OCI-LY7 (cell line): ENCODE measurements at places on chromosomes 16 and 17.
A peak's percentile ranks its signal among the peaks of the same experiment; 100 is the strongest.

DNA sequence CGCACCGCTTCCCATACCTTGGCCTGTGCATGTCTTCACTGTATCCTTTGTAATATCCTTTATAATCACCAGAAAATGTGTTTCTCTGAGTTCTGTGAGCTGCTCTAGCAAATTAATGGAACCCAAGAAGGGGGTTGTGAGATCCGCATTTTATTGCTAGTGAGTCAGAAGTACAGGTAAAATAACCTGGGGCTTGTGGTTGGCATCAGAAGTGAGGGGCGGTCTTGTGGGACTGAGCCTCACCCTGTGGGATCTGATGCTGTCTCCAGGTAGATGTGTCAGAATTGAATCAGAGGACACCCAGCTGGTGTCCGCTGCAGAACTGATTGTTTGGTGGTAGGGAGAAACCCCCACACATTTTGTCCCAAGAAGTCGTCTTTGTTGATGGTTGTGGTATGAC, 382.4 kb downstream of the SNX29 start:
- DNase-seq: no peak

DNA sequence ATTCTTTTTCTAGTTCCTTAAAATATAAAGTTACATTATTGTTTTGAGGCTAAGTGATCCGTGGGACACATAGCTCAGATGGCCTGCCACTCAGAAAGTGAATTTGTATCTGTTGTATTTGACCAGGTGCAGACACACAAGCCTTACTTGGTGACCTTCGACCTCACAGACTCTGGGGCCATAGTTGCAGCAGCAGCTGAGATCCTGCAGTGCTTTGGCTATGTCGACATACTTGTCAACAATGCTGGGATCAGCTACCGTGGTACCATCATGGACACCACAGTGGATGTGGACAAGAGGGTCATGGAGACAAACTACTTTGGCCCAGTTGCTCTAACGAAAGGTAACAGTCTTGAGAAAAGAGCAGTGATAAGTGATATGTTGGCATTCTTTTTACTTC, 30.5 kb downstream of the TMEM11 start:
- DNase-seq: no peak

- DNase-seq: no peak
Measured at GRCh38 chr17:64732336-64733006, 70.4 kb upstream of the SMURF2 start.

DNA sequence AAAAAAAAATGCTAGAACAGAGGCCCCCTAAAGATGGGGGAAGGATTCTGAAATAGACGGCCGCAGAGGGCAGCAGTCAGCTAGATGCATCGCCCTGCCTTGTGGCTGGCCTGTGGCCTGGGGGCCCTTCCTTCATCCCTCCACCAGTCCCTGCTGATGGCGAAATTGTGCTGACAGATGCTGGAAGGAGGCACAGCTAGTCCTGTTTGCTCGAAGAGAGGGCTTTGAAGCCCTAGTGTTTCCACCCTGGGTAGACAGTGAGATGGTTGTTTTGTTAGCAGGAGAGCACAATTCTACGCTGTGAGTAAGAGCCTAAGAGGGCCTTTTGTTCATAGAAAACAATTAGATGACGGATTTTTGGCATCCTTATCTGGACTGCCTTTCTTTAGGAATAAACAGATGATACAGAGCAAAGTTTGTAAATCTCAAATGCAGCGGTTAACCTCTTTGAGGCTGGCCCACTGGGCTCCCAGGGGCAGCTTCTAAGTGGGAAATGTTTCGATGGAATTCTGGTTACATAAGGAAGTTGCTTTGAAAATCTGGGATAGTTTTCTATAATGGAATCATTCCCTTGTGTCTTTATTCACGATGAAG, 23.0 kb downstream of the VPS35L start:
- no peak for DNase-seq

- DNase-seq: no peak
Measured at GRCh38 chr16:76346210-76346609, 69.0 kb downstream of the CNTNAP4 start.

- DNase-seq: no peak
Measured at GRCh38 chr16:4803898-4804762, 1.7 kb upstream of the ROGDI start.

GRCh38 chr17:34733333-34733732, 154.0 kb downstream of the TMEM132E start:
- no peak for DNase-seq

GRCh38 chr17:72838581-72838980, 253.9 kb downstream of the SLC39A11 start:
- DNase-seq: no peak

DNA sequence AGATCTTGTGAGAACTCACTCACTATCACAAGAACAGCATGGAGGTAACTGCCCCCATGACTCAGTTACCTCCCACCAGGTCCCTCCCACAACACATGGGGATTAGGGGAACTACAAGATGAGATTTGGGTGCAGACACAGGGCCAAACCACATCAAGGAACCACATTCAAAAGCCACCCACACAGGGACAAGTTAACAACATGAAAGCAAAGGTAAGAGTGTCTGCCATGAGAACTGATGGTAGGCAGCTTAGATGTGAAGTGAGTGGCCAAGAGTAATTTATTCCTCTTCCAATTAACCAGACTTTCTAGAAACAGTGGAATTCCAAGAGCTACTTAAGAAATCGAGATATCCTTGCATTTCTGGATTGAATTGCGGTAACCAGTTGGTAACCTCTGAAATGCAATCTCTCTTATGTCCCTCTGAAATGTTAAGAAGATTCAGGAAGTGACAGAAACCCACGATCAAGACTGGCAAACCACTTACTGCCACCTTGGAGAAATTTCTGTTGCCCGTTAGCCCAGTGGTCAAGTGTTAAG, 167.4 kb upstream of the CACNG5 start:
- DNase-seq: no peak

DNA sequence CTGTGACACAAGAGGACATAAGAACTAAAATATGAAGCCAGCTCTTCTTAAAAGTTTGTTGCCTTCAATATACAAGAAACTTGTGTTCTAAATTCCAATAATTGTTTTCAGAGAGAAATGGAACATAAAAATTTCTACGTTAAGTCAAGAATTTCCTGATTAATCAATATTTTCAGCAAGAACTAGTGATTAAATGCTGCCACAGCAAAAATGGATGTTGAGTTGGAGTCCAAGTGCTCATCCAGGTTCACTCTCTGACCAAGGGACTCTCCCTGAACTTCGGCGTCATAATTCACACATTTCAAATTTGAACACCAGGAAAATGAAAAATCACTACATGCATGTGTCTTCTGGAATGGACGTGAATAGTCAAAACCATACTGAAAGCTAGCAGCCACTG, 1263.6 kb upstream of the GOT2 start:
- no peak for DNase-seq

DNA sequence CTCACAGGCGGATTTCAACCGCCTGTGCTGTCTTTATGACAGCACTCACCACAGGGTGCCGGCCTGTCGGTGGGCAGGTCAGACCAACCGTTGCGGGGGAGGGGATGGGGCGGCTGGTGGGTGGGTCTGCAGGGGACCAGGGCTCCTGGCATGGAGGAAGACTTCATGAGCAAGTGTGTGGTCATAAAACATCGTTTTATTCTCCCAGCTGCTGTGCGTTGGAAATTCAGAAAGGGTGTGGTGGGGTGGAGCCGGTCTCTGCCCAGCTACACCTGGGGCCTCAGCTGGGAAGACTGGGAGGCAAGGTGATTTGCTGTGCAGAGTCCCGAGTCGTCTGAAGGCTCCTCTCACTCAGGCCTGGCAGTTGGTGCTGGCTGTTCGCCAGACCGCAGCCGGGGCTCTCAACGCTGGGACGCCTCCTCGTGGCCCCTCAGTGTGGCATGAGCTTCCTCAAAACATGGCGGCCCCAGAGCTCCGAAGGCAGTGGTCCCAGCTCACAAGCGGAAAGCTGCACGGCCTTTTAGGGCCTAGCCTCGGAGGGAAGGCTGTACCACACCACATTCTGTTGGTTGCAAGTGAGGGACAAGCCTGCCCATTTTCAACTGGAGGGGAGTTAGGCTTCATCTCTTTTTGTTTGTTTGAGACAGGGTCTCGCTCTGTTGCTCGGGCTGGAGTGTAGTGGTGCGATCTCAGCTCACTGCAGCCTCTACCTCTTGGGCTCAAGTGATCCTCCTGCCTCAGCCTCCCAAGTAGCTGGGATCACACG, 45.8 kb upstream of the GSE1 start:
- no peak for DNase-seq

GRCh38 chr16:28556914-28557320, 3.2 kb downstream of the SGF29 start:
- no peak for DNase-seq

DNA sequence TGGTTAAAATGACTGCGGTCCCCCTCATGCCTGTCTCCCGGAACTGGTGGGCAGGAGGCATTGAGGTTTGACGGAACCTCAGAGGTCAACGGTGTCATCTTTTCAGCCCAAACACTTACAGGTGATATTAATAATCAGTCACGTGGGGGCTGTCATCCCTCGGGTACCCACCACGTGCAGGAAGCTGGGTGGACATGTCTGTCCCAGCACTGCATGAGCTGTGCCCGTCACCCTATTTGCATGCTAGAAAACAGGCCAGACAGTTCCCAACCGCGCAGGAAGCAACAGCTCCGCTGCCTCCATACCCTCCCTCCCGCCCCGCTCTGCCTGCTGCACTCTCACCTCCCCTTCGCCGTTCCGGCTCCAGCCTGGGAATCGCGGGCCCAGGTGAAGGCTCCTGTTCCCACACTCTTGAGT, 1.4 kb downstream of the SYNGR3 start:
- peak; percentile 79 for DNase-seq

DNA sequence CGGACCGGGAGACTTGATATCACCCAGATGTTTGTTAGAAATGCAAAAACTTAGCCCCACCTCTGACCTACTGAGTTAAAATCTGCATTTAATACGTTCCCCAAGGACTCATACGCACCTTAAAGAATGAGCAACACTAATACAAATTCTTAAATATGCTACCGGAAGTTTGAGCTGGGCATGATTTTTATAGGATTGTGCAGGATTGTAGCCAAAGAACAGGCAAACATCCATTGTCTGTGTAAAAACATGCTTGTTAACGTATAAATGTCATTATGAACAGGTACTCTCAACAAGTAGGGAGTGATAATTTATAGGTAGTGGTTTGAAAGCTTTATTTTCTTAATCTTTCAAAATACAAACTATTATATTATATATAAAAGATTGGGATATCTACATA, 22.3 kb upstream of the COX10 start:
- DNase-seq: no peak

DNA sequence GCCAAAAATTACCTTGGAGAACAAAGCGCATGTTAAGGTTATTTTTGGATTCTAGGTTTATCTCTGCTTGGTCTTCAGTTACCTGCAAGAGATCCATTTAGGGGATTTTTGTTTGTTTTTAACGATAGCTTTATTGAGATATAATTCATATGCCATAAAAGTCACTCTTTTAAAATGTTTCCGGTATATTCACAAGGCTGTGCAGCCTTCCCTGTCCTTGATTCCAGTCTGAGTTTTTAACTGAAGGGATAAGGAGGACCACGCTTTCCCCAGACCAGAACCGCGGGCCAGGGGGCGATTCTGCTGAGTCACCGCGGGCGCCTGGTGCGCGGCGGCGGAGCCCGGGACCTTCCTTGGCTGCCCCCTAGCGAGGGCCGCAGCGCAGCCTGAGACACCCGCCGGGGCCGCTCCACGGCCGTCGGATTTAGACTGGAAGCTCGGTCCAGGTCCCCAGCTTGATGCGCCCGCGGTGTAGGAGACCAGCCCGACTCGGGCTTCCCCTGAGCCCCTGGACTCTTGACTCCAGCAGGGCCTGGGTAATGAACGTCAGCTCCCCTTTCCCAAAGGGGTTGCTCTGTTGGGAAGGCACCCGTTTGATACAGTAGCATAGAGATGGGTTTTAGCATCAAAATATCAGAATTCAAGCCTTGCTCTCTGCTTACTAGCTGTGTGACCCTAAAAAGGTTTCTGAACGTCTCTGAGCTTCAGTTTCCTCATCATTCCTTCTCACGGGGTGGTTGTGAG, 50.0 kb upstream of the STH start:
- DNase-seq: peak; percentile 52

- DNase-seq: no peak
Measured at GRCh38 chr16:50285406-50286003, 19.2 kb downstream of the ADCY7 start.

- DNase-seq: no peak
Measured at GRCh38 chr16:84239141-84239769, 557 bp downstream of the KCNG4 start.

DNA sequence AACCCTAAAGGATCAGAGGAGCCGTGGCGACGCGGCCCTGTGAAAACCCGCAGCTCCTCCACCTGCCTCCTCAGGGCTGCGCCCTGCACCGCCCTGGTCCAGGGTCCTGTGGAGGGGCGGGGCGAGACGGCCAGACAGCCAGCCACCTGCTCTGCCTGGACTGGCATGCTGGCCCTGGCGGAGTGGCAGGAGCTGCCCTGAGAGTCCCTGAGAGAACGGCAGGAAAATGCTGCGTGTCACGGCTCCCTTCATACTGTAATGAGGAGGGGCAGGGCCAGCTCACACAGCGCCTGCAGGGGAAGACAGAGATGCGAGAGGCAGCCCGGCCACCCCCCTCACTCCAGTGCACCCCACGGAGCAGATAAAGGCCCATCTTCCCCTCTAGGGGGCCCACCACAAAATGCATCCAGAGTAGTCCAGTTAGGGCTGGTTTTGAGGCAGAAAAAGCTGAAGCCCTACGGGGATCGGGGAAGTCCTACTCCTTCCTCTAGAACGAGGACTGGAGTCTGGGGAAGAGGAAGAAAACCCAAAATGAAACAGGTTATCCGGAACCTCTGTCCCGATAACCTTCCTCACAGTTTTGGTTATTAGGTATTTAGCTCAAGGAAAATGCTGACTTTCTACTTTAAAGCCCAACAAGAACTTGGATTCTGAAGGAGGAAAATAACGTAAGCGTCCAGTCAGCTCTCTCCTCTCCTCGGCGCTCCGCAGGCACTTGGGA, 97.6 kb upstream of the DNAH17 start:
- no peak for DNase-seq

GRCh38 chr17:29195465-29196081, 15.4 kb upstream of the MYO18A start:
- DNase-seq: peak; percentile 88

- no peak for DNase-seq
Measured at GRCh38 chr16:17084130-17084529, 386.6 kb downstream of the XYLT1 start.

DNA sequence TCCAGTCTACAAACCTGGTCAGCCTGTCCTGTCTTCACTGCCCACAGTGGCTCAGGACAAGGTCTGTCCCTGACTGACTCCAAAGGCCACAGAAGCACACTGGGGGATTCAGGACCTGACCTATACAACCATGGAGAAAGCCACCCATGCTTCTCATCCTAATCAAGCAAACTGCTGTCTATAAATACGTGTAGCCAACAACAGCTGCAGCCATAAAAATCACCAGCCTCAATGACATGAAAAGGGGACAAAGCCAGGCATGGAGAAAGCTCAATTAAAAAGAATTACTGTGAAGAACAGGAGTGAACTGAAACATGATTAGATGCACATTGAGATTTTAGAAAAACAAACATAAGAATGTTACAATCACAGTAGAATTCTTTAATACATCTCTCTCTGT, 170.1 kb downstream of the CDK5R1 start:
- no peak for DNase-seq
